ENCODE measurements at places on chromosomes 11 and 22.

- no peak for DNase-seq
These were observed 89.1 kb upstream of the LUZP2 start for GRCh38 chr11:24407733-24408132.

DNA sequence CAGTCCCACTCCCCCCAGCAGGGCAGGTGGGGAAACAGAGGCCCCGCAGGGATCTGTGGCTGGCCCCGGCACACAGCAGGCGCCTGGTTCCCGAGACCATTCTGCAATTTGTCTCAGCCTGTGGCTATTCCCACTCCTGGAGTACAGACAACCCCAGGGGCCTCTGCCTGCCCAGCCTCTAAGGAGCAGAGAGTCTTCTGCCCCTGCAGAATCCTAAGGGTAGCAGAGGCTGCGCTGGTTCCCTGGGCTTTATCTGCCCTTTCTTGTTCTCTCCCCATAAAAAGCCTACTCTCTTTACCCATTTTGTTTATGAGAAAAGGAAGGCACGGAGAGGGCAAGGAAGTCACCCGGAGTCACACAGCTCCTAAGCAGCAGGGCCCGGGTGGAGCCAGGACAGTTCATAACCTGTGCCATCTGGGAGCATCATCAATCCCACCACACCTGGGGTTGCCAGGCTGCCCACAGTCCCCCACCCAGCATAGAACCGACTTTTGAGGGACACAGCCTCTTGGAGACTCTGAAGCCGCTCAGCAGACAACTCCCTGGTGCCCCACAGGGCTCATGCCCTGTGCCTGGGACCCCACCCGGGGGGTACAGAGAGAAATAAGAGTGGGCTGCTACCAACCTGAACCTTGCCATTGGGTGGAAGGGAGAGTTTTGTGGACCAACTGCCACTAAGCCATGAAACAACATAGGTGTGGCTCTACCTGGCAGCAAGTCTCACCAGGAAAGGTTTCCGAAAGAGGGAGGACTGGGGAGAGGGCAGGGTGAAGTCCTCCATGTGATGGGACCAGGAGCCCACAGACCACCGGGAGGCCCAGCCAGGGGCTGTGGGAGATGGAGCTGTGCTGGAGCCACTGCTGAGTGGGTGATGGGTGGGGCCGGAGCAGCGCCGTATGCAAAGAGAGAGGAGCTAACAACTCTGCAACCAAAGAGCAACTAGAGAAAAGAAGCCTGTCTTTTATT lies 17.2 kb upstream of the LINC01488 start:
- DNase-seq: no peak

DNA sequence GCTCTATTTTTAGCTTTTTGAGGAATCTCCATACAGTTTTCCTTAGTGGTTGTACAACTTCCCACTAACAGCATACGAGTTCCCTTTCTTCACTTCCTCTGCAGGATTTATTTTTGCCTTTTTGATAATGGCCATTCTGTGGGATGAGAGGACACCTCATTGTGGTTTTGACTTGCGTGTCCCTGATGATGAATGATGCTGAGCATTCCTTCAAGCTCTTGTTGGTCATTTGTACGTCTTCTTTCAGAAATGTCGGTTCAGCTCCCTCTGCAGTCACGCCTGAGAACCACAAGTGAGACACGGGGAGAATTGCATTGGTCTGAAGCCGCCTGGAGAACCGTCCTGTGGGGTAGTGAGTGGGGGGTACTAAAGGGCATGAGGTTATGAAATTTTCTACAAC lies 2.0 kb upstream of the KRTAP5-10 start:
- DNase-seq: peak; percentile 25

DNA sequence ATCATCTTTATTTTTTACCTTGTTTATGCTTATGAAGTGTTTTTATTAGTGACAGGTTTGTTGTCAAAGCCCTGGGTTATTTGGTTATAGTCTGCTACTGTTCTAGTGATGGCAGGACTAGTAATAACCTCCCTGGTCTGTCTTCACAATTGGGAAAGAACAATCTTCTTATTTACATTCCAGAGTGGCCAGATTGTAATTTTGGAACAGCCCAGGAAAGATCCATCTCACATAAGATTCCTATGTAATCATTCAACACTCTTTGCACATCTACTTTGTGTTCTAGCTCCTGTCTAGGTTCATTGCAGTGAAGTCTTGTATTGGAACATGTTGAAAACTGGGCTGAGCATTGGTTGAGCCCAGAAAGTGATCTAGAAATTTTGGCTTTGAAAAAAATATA lies 63.8 kb downstream of the CYB5R2 start:
- DNase-seq: no peak

DNA sequence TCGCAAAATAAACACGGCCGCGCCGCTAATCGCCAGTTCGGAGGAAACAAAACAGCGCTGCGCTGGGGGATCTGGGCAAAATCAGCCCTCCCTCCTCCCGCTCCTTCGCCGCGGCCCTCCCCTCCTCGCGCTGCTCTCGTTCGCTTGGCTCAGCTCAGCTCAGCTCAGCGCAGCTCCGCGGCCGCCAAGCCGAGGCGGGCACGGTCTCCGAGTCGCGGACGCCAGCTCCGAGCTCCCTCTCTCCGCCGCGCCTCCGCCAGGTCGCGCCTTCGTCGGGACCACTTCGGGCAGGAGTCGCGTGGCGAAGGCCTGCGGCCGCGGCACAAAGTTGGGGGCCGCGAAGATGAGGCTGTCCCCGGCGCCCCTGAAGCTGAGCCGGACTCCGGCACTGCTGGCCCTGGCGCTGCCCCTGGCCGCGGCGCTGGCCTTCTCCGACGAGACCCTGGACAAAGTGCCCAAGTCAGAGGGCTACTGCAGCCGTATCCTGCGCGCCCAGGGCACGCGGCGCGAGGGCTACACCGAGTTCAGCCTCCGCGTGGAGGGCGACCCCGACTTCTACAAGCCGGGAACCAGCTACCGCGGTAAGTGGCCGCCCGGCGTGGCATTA lies at the start of gene SPON1:
SPON1 (plus strand) TSS at position 162 of the 607 bp plus-strand sequence; CDS start at position 344, 182 bp downstream.
- DNase-seq: no peak

- DNase-seq: no peak
These were observed 90.6 kb downstream of the RPS6KA4 start for GRCh38 chr11:64449381-64450167.

DNA sequence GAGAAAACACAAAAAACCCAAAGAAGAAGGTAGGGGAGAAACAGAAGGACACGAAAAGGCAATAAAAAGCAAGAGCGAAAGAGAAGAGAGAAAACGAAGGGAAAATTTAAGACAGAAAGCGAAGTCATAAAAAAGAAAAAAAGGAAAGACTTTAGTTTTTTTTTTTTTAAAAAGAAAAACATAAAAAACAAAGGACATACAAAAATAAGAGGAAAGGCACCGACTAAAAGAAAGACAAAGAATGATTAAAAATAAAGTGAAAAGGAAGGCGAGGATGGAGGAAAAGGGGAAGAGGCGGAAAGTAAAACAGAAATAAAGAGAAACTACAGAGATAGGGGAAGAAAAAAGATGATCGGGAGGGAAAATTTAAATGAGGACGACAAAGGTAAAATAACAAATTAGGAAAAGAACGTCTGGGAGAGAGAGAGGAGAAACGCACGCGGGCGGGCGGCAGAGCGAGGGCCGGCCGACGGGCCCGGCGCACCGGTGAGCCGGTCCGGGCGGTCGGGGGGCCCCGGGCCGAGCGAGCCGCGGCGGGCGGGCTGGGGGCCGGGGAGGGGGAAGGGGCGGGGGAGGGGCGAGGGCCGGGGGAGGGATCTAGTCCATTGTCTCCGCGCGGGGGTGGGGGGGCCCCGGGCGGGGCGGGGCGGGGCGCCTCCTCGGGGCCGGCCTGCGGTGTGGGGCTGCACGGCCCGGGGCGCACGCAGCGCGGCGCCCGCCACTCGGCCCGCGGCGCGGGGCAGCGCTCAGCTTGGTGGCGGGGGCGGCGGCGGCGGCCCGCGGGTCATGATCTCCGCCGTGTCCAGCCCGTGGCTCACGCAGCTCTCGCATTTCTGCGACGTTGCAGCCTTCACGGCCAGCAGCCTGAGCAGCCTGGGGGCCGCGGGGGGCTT lies at the start of gene TBX1:
TBX1 (plus strand) TSS at position 721 of the 893 bp plus-strand sequence; CDS start at position 787, 66 bp downstream.
- DNase-seq: no peak

GRCh38 chr11:34056672-34057071 lies 5.1 kb downstream of the CAPRIN1 start:
- no peak for DNase-seq

DNA sequence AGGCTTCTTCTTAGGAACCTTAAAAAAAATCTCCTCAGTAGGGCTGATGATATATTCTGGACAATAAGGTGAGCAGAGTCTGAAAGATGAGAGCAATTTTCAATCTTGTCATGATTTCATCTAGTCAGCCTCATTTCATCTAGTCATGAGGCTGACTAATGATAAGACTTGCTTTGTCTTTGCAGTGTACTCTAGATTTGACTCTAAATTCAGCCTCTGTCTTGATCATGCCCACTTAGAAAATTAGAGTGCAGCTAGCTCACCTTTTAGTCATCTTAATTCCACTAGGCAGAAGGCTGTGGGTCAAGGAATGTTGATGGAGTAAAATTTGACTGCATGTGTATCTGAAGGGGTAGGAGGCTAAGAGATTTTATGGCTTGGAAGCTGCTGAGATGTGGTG lies 5.5 kb downstream of the EHF start:
- DNase-seq: no peak

- no peak for DNase-seq
These were observed 5.1 kb upstream of the STIP1 start for GRCh38 chr11:64180891-64181290.

DNA sequence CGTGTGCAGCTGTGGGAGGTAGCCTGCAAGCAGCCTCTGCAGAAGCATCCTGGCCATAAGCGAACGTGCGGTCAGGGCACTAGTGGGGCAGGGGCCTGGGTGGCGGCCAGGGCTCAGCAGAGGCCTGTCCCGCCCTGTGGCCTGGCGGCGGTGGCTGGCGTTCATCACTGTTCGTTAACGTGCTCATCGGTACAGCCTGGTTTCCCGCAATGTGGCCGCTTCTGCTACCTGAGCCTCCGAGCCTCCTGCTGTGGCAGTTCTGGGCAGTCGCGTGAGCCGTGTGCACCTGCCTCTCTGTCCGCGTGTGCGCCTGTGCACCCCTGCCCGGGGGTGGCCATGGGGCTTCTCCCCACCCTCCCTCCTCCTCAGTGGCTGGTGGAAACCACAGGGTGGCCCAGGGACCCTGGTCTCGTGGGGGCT lies 117.9 kb downstream of the KCNQ1OT1 start:
- DNase-seq: no peak

DNA sequence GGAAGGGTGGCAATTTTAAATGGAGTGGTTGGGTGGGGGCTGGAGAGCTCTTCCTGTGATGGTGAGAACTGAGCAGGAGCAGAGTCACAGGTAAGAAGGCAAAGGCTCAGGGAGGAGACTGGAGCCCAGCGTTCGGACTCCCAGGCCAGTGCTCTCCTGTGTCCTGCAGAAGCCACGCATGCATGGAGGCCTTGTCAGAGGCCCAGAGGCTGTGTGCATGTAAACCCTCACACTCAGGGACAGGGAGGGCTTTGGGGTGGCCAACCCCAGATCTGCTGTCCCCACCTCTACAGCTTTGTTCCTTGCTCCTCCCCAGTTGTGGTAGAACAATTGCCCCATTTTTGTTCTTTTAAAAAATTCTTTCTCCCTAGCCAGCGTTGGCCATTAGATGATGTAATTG lies 130.4 kb upstream of the PARVA start:
- DNase-seq: no peak

DNA sequence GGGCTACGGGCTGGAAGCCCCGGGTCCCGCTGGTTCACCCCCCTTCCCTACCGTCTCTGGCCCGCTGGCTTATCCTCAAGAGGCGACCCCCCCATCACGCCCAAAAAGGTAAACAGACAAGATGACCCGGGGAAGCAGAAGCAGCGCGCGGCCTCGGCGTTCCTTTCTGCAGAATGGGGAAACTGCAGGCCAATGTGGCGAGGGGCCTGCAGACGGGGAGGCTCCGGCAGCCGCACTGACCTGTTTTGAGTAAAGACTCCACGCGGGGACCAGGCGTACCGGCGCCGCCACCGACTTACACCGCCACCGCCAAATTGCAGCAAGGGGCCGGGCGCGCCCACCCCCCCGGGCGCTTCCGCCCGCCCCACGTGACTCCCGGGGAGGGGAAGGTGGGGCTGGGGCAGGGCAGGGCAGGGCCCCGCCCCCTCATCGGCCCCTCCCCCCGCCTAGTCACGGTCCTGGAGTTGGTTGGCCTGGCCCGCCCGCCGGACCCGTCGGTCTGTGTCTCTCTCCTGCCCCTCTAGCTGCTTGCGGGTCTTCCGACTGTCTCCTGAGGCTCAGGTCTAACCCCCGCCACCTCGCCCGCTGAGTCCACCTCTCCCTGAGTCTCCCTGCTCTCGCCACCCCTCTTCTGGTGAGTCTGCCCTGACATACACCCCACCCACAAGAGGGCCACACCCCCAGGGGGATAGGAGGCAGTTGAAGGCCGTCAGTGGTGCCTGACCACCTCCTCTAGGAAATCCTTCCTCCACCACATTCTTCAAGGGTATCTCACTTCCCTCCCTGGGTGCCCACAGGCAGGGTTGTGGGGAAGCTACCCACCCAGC lies at the start of gene ARAP1:
ARAP1 (minus strand) TSS at position 321 of the 827 bp plus-strand sequence. CDS start 25,280 bp downstream, outside the sequence.
- DNase-seq: peak; percentile 38

DNA sequence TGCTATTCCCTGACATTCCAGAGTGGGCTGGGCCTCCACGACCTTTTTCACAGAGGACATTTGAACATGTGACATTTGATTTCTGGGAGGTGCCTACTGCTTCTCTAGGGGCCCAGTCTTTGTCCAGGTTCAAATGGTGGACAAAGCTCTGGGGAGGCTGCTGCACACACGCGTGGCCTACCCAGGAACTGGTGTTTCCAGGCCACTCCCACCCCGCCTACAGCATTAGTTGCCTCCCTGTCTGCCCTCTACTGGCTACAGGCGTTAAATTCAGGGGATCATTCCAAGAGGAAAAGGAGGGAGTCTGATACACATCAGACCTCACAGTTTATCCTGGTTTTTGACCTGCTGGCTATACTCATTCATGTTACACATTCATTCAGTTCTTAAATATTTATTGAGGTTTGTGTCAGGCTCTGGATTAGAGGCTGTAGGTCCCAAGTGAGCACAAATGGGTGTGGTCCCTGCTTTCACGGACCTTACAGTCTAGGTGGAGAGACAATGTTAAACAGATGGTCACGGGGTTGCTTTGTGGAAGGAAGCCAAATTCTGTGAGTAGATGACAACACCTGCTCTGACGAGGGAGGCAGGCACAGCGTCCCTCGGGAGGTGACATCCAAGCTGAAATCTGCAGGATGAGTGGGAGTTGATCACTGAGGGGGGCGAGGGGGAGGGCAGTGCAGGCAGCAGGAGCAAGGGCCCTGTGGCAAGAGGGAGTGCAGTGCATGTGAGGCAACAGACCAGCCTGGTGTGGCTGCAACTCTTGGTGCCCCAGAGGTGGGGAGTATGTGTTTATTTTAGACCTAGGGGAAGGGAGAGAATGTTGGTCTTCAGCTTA lies 11.8 kb downstream of the TUB start:
- DNase-seq: peak; percentile 59

DNA sequence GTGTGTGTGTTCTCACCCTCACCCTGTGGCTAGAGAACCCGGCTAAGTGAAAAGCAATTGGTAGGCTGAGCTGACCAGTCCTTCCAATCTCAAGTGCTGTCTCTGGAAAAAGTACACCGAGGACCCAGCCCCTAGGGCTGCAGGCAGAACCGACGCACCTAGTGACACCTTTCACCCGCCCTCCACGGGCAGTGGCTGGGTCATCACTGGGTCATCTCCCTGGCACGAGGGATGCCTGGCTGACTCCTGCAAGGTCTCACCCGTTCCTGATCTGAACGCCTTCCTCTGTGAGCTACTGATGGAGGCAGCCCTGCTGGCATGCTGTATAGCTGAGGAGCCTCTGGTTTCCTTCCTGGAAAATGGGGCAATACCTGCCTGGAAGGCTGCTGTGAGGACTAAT lies 311.5 kb downstream of the NTM start:
- DNase-seq: no peak

- DNase-seq: no peak
These were observed 787.6 kb downstream of the BRD1 start for GRCh38 chr22:49040111-49040510.

GRCh38 chr11:103164093-103164796 lies 55.0 kb downstream of the DYNC2H1 start:
- no peak for DNase-seq
